ENCODE measurements at places on chromosomes 7 and 10.

DNA sequence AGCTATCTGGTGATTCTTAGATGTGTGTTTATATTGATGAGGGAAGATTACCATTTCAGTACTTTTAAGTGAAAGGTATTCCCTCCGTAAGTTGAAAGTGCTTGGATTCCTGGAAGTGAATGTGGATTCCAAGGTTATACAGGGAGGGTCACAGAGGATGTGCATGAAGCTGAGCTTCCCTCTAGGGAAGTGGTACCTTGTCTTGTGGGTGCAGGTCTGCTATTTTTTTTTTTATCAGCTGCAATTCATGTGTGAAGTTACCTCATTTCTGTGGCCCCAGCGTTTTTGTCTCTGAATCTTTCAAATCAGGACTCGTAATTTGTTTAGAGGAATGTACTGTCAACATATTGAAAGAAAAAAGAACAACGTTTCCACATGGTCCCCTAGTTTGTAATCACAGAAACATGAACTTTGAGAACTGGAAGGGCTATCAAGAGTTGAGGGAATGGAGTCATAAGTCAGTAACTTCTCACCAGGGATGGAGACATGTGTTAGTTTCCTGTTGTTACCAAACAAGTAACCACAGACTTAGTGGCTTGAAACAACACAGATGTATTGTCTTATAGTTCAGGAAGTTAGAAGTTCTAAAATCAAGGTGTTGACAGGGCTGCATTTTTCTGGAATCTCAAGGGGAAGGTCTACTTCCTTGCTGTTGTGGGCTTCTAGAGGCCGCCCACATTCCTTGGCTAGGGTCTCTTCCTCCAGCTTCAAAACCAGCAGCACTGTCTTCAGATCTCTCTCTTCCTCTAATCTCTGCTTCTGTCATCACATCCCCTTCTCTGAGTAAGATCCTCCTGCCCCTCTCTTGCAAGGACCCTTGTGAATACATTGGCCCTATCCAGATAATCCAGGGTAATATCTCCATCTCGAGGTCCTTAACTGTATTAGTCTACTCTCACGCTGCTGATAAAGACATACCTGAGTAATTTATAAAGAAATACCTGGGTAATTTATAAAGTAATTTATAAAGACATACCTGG lies 64.4 kb downstream of the RAB18 start:
- no peak for DNase-seq

DNA sequence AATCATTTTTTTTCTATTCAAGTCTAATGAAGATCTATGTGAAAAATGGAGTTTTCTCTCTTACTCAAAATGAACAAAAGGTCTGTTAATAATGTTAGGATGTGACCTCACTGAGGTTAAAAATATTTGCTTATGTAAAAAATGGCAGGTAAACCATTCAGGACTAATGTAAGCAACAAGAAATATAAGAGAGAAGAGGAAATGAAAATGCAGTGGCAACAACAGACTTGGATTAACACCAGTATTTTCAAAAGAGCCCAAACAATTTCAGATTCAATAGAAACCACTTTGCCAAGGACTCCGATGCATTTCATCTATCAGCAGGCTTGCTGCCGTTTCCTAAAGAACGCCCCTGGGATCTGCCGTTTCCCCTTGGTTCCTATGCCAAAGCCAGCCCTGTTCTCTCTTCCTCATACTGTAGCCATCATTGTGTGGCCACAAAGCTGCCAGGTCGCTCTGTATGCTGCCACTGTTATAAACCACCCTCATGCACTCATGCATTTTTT lies 66.4 kb downstream of the MTURN start:
- no peak for DNase-seq

DNA sequence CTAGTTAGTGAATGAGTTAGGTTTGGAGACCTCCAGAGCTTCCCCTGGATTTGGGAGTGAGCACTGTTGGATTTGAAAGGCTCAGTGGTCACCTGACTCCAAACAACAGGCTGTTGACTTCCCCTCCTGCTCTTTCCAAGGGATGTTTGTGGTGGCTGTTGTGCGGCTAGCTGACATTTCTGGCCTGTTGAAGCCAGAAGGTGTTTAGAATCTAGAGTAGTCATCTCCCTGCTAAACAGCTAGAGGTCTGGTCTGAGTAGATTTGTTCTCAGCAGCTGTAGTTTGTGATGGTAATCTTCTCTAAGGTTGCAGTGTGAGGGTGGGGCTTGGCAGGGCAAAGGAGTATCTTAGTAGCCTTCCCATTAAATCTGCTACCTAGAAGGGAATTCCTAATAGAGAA lies 30.1 kb downstream of the BPGM start:
- DNase-seq = no peak

GRCh38 chr7:159039716-159040115 lies 105.0 kb downstream of the VIPR2 start:
- no peak for DNase-seq

DNA sequence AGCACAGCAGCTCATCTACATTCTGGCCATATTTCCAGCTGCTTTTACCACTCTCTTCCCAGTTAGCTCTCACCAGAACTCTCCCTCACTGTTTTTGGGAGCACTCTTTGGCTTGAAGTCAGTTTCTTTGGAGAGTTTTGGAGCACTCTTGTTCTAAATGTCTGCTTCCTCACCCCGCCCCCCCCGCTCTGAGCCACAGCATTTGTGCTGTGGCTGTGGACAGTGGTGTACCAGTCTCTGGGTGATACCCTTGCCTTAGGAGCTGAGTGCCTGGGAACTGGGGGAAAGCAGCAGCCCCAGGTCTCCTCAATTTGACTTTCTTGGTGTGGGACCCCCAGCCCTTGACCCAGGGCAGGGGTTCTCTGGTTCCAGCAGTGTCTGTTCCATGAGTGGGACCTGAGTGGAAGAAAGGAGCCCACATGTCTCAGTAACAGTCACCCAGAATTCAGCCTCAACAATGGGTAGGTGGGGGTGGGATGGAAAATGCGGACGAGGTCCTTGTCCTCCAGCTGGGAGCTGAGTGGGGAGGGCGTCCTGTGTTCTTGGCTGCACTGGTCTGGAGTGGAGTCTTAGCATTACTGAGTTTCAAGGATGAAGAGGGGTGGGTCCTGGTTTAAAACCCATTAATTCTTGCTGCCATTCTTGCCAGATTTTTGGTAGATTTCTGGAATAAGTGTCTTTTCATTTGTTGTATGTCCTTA lies 18.0 kb downstream of the RBM33 start:
- DNase-seq = no peak

GRCh38 chr10:5458425-5458824 lies 40.9 kb downstream of the CALML5 start:
- DNase-seq = no peak

DNA sequence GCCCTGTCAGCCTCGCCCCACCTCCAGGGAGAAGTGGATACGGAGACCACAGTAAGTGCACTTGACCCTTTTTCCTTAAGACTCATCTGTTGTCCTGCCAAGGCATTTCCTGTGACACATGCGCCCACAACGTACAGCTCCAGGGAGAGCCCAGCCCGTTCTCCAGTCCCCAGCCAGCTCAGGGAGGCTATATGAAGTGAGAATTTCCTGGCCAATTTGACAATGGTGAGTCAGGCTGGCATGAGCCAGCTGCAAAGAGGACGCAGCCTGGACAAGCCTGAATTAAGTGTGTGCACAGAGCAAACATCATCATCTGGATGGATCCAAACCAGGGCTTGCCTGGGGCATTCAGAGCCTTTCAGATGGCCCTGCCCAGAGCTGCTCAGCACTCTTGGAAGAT lies 244.8 kb downstream of the KCNMA1 start:
- no peak for DNase-seq

DNA sequence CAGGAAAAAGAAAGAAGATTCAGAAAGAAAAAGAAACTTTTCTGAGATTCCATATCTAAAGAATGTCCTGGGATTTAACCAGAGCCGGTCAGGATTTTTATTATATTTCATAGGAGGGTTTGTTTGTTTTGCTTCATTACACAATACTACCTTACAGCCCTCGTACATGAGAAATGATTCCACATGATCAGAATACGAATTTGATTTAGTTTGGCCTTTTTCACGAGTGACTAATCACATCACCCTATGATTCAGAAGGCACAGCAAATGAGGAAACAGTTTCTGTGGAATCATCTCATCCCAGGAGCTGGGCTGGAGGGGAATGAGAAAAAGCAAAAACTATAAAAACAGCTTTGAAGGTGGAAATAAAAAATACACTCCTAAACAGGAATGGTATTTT lies 54.7 kb upstream of the VWC2 start:
- DNase-seq = no peak

DNA sequence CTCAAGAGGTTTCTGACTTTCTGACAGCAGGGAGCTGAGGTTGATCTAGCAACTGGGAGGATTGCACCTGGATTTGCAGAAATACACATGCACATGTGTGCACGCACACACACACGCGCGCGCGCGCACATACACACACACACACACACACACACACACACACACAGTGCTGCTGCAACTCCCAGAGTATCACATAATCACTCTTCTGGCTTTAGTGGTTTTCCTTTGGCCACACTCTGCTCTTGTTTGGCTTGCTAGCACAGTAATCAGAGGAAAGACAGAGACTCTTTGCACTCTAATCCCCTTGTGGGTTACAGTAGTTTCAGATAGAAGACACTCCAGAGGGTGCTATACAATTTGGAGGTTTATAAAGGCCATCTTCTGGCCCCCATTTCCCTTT lies 705.0 kb downstream of the AUTS2 start:
- no peak for DNase-seq

Data from stimulated activated CD8-positive, alpha-beta memory T cell treated with anti-CD3 and anti-CD28 coated beads, Interleukin-12 subunit alpha, Interleukin-12 subunit beta, amount 100 ng/mL, for 1 hour (primary cell).